ENCODE measurements at places on chromosomes 3 and 15.

DNA sequence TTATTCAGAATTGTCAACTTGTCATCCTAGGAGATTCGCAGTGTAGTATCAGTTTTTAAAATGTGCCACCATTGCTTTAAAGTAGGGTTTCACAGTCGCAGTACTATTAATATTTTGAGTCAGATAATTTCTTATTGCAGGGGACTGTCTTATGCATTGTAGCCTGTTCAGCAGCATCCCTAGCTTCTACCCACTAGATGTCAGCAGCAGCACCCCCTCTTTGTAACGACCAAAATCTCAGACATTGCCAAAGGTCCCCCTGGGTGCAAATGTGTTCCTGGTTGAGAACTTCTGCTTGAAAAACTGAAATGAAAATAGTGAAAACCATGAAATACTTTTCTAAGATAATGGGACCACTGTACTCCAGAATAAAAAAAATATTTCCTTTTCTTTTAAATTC, 474.8 kb downstream of the CNTN3 start:
- DNase-seq = no peak

GRCh38 chr3:147656023-147656422, 246.9 kb downstream of the ZIC1 start:
- DNase-seq = no peak

DNA sequence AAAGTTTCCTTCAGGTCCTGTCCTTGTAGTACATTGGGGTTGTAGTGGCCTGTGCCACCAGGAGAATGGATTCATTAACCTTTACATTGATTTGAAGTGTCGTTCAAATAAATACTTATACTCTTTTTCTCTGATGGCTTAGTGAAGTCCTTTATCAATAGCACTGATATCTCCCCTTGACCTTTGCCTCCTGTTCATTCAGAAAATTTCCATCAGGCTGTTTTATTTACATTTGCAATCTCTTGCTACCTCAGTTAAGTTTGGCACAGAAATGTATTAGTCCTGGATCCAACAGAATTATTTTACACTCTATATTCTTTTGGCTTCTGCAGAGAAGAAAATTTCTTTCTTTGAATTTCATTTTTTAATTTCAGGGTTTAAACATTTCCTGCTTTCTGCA, 497.0 kb downstream of the RBMS3 start:
- DNase-seq = no peak

GRCh38 chr3:72797773-72798543, 50.3 kb downstream of the SHQ1 start:
- DNase-seq = no peak

- no peak for DNase-seq
These were observed 4.3 kb downstream of the IRAK2 start for GRCh38 chr3:10169000-10169496.

DNA sequence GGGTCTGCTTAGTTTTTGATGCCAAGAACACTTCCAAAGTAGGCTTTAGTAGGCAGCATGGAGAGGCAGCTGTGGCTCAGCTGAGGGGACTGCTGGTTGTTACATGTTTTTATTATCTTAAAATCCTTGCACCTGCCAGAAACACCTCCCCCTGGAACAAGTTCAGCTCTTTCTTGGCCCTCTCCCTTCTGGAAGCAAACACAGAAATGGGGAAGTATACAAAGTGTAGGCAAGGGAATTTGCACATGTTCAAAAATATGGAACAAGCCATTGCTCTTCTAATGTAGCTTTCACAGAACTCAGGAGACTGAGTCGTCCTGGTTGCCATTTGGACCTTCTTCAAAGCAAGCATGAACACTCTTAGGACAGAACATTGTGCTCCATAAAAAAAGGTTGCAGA, 169.1 kb upstream of the SEMA6D start:
- no peak for DNase-seq

DNA sequence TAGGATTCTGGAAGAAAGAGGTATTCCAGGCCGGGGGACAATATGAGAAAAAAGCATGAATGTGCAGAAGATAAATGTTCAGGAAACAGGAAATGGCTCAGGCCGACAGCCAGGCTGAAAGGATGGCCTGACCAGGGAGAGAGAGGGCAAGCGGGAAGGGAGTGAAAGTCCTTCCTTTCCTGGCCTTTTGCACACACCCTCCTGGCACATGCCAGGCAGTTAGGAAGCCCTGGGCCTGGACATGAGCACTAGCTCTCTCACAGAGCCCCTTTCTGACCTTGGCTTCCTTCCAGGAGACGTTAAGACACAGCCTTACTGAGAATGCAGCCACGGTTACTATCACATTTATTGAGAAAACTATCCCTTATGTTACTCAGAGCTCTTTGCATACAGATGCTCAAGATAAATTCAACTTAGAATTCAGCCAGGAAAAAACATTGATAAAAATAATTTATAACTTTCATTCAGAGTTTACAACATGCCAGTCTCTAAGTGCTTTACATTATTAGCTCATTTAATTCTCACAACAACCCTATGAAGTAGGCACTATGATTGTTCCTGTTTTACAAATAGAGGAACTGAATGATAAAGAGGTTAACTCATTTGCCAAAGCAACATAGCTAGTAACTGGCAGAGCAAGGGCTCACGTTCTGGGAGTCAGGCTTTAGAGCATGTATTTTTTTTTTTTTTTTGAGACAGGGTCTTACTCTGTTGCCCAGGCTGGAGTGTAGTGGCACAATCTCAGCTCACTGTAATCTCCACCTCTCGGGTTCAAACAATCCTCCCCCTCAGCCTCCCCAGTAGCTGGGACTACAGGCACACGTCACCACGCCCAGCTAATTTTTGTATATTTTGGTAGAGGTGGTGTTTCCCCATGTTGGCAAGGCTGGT, 39.4 kb upstream of the SMAD3 start:
- DNase-seq = no peak

DNA sequence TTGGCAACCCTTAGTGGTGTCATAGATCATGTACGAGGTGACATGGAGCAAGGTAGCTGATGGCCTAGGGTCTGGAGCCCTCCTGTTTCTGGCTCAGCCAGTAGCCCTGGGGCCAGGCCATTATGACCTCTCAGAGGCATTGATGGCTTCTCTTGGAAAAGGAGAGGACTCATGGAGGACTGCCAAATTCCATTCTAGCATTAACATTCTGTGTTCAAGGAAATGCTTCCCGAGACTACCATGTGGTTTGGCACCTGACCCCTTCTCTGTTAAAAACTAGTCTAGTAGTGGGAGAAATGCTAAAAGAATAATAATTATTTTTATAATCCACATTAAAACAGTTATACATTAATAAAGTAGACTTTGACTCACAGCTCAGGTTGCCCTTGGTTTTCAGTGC, 40.2 kb upstream of the ADAMTSL3 start:
- DNase-seq = no peak

DNA sequence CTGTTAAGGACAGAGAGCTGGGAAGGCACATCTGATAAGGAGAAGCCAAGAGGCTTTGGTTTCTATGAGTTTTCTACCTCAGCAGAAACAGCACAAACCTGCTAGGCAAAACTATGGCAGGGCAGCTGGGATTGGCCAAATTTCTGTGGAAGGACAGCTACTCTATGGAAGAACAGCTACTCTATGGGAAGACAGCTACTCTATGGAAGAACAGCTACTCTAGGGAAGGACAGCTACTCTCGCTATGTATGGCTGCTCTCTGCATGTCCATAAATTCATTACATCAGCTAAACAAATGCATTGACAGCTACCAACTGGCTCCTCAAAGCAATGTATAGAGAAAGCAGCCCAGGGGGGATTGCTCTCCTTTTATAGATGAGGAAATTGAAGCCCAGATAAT, 24.8 kb downstream of the MASP1 start:
- no peak for DNase-seq

DNA sequence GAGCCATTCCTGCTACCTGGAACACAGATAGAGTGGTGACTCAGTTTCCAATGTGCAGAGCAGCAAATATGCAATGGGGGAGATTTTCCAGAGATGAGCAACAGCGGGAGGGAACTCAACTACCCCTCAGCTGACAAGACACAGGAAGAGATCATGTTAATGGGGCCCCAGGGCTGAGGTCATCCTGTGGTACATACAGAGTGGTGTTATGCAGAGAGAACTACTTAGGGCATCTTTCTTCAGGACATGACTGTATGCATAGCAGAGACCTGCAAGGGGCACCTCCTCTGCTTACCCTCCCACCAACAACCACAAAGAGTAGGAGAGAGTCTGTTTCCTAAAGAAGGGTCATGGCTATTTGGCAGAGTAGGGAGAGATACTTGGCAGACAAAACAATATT, 6.8 kb upstream of the TBC1D5 start:
- DNase-seq = no peak

- DNase-seq = no peak
These were observed 54.1 kb downstream of the TMEM44 start for GRCh38 chr3:194579091-194579606.
